ENCODE measurements at places on chromosomes 3 and 15. TPM values are rescaled to one million over a fixed set of nuclear protein-coding genes. Genes with fewer than 3 reads are reported as not detected.

- peak; percentile 52 for DNase-seq
These were observed 6.0 kb downstream of the B3GNT5 start for GRCh38 chr3:183259087-183259486.

DNA sequence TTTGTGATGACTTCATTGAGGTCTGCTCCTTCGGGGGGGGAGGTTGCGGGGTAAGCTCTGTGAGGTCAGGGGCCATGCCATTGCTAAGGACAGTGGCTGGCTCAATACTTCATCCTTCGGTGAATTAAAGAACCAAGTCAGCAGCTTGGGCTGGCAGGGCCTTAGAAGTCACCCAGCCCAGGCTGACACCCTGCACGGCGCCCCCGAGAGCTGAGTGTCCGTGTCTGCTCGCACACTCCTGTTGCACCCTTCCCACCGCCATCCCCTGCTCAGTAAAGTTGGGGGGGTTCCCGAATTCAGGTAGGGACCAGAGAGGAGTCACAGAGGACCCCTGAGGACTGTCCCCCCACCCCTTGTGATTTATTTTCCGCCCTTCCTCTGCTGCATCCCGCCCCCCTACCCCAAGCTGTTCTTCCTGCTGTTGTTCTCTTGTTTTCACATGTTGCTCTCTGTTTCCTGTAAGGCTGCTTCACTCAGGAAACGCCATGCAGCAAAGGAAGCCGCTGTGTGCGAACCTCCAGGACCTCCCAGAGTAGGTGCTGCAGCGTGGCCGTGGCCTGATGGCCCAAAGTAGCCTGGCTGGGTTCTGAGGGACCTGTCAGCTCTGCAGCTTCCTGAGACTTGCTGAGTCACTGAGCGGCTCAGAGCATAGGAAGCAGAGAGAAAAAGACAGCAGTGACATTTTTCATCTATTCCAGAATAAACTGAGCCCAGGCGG is 14.4 kb downstream of the EFCC1 start:
- no peak for DNase-seq

DNA sequence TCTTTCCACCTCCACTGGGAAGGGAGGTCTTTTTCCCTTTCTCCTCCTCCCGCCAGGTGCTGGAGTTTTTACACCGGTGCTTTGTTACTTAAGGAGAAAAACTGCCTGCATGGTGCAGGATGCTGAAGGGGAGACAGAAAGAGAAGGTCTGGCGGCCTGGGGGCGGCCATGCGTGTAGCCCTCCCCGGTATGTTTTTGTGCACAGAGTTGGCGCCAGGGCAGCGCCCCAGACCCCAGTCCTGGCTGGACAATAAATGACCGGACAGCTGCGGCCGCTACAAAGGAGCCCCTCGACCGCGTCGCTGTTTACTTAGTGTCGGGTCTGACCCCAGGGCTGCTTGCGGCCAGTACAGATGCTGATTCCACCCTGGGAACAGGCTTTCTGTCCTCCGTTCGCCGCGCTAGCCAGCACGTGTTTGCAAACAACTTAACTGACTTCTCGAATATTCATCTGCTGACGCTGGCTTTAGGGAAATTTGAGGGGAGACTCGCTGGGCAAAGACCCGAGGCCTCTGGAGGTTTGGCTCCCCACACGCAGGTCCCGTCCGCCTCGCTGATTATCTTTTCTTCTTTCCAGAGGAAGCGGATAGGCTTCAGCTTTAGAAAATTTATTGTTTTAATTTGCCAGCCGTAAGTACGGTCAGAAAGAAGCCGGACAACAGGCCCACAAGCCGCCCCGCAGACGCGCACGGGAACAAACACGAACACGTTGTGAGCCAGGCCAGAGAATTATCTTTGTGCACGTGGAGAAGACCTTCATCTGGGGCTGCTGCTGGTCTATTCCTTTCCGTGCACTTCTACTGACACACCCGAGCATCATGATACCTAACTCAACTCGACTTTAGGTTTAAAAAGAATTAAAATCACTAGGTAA is 46.9 kb downstream of the ZIC4 start:
- no peak for DNase-seq

Gene ATP10A
- total RNA-seq = 3.0 TPM

Gene MESP2
- not detected for total RNA-seq

DNA sequence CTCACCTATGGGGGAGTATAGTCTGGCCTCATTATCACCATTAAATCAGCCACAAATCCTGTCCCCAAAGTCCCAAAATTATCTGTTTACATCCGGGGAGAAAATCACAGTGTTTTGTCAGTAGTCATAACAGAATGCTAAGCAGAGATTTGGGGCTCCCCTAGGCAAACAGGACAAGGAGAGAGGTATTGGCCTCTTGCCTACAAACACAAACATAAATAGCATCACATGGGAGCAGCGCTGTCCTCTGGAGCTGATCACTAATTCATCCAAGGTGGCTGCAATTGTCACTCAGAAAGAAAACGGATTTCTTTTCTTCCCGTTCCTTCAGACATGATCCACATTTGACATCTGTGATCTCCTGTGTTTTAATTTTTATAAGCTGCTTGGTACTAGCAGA is 1028.1 kb downstream of the NTRK3 start:
- no peak for DNase-seq

DNA sequence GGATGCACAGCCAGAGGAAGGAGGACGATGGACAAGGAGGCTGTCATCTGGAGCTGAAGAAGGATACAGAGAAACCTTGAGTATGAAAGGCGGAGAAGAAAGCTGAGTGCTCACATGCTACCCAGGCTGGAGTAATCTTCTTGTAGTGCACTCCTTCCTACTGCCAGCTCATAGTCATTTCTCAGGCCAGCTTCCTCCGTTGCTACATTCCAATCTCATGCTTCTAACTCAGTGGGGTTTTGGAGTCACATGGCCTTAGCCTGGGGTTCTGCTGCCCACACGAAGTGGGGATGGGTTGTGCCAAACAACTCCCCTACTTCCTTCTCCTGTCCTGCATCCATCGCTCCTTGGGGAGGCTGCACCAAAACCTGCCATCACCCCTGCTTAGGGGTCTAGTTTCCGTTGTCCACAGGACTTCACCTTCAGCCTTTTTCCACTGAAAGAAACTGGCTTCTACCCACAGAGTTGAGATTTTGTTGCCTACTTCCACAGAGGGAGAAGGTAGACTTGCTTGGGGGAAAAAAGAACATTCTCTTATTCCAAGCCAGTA is 239.9 kb downstream of the EPHB1 start:
- DNase-seq = no peak

Gene CCDC39
- total RNA-seq = not detected

DNA sequence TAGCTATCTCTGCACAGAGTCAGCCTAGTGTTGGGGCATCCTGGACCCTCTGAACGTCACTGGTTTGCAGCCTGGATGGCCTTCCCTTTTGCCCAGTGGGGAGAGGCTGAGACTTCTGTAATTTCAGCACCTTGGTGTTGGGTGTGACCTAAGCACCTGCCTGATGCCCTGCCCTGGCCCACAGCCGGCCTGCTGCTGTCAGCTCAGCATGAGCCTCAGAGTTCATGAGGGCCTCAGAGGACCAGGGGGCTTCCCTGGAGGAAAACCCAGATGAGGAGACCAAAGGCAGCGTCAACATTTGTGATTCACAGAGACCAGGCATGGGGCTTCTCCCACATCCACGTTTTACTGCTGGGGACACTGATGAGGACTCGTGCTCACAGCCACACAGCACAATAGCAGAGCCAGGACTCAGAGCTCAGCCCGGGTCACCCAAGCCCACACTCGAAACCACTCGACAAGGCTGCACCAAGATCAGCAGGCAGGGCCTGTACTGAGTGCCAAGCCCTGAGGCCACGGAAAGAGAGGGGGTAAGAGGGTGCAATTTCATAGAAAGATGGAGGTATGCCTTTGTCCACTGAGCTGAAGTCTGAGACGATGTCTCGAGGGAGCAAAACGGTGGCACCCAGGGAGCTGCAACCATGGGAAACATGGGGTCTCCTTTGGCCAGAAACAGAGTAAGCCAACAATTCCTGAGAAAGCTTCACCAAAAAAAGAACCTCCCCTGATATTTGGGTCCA is 9.9 kb upstream of the GP9 start:
- DNase-seq = no peak

DNA sequence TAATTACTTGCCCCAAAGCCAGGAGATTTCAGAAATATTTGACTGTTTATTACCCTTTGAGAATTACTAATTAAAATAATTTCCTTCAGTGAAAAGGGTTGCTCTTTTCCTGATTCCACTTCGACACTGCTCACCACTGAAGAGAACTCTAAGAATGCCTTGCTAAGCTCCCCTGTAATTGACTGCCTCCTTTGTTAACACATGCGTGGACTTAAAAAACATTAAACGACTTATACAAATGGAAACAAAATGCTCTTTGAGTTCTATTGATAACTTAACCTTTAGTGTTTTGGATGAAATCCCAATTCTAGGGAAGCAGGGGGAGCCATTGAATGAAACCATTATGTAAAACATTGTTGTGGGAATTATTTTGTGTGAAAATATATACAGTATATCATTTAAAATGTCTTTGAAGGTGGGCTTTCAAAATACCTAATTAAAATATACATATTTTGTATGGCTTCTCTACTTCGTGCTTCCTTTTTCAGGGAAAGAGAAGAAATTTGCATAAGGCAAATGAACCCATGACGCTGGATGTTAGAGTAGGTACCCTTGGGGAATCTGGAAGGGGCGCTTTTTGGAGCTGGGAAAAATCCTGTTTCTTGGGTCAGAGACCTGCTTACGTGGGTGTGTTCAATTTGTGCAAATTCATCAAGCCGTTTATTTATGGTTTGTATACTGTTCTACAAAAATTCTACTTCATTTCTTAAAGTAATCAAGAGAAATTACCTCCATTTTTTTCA is 64.2 kb downstream of the WWTR1 start:
- no peak for DNase-seq

GRCh38 chr3:129616713-129617112 is 10.2 kb upstream of the PLXND1 start:
- no peak for DNase-seq

DNA sequence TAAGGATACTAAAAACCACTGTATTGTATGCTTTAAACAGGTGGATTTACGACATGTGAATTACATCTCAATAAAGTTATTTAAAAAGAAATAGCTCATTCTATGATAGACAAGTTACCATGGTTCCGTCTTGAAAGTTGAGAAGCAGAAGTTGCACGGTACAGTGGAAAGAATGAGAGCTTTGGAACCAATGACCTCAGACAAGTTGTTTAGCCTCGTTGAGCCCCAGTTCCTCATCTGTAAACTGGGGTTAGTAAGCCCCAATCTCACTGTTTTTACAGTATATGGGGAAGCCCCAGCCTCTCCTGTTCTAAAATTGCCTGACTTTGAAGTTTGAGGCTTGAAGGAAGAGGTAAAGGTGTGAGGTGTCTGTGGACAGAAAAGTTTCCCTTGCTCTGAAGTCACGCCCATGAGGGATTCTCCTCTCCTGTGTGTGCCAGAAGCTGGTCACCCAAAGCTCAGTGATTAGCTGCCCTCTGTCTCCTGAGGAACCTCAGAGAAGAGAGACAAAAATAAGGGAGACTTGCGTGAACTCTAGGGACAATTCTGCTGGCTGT is 10.0 kb downstream of the CRYGS start:
- no peak for DNase-seq

- no peak for DNase-seq
These were observed 16.6 kb downstream of the FAM240A start for GRCh38 chr3:46628901-46629369.

Gene ANKRD63
- total RNA-seq = 0.56 TPM

DNA sequence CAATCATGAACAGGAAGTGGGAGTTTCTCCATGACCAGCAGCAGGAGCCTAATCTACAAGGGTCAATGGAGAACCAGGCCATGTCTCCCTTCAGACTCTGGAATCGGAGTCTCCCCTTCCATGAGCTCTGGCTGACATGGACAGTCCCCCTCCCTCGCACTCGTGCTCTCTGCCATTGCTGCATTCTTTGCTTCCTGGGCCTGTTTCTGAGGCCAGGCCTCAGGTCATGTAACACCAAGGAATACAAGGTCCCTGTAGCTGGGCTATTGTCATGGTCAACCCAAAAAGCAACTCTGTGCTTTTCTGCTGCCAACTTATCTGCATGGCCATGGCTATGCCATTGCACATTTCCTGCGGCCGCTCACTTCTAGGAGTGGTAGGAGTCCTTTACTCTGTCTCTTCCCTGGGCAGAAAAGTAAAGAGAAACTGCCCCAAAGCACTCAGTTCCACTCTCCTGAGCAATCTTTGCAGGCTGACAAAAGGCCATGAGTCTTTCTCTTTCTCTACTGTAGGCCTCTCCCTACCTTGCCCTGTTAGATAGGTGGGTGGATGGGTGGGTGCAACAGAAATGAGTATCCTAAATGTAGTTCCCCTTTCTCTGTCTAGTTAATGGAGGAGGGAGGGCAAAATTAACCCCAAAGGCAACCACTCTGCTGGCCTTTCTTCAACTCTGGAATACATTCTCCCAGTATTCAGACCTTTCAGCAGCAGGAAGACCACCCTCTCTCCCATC is 40.8 kb upstream of the PROK2 start:
- no peak for DNase-seq

Gene TMC3
- total RNA-seq = not detected

- no peak for DNase-seq
These were observed 35.4 kb downstream of the EPHB3 start for GRCh38 chr3:184596886-184597575.

Gene GABRA5
- not detected for total RNA-seq

- no peak for DNase-seq
These were observed 165.0 kb downstream of the MEX3B start for GRCh38 chr15:81880833-81881232.

- no peak for DNase-seq
These were observed 58.8 kb upstream of the ARL6 start for GRCh38 chr3:97705764-97706163.

Gene ABHD17C
- total RNA-seq = 69.7 TPM

DNA sequence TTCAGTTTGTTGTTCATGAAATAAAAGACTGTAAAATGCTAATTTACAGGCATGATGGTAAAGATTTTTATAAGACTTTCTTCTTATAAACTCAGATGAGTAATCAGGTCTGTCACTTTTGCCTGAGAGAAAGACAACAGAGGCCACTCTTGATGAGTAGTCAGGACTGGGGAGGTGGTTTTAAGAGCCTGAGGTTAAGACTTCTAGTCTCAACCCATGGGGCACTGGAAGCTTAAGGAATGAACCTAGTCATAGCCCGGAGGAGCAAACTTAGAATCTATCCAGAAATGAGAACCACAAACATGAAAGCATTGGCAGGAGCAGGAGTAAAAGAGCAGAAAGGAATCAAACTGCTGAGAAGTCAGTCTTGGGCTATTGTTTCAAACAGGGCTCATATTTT is 846.3 kb upstream of the ARPP21 start:
- DNase-seq = no peak

Measured in Calu3 (cell line).